SW 1271 (cell line): ENCODE measurements at places on chromosomes 4 and X.
A peak's percentile ranks its signal among the peaks of the same experiment; 100 is the strongest.

- DNase-seq = no peak
Measured at GRCh38 chrX:40414335-40414734, 166.4 kb upstream of the ATP6AP2 start.

DNA sequence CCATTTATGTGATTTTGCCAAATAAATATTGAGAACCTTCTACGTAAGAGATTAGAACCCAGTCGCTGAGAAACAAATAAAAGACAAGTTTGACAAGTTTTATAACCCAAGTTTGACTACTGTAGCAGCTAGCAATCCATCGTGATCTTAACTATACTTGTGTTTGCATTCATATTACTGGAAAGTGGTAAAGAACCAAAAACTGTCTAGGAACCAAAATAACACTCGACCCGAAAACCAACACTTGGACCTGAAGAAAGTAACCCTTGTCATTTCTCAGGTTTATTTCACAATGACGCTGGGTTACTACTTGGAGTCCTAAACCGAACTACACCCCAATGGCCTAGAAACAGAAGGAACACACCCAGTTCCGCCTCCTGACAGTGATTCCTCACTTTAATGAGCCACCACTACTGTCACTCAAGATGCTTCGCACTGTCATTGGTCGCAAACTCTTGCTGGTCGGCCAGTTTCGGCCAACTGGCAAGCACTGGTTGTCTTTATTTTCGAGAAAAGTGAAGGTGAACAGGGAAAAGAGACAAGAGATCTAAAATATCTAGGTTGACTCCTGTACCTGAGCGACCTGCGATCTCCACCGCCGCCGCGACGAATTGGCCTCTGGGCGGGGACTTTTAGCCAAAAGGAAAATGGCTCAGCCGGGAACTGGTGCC, 496 bp downstream of the FBXO8 start:
- DNase-seq = peak; percentile 86

DNA sequence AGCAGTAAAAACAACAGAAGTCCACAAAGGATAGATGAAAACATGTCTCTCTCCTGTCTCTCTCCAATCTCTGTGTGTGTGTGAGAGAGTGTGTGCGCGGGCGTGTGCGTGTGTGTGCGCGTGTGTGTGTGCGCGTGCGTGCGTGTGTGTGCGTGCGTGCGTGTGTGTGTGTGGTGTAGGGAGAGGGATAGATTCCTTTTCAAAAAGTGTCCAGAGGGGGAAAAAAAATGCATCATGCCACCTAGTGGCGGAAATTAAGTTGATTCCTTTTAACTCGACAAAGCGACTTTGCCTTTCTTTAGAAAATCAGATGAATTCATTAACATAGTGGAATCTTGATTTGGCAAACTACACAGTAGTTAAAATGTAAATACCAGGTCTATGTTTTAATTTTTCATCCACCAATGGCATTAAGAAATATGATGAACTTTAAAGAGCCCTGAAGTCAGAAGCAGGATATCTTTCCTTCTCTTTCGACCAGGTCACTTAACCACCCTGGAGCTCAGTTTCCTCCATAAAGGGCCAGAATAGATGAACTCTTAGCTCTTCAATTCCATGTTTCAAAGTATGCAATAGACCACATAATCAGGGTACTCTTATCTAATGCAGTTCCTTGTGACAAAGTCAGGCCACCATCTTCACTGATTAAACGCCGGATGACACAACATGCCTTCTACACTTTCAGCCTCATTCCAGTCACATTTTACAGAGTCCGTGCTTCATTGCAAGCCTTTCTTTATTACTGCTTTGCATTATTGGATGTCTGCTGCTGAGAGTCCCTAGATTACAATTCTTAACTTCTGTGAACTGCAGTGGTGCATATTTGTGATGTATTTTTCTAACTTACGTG, 162.8 kb downstream of the FBXO8 start:
- no peak for DNase-seq

DNA sequence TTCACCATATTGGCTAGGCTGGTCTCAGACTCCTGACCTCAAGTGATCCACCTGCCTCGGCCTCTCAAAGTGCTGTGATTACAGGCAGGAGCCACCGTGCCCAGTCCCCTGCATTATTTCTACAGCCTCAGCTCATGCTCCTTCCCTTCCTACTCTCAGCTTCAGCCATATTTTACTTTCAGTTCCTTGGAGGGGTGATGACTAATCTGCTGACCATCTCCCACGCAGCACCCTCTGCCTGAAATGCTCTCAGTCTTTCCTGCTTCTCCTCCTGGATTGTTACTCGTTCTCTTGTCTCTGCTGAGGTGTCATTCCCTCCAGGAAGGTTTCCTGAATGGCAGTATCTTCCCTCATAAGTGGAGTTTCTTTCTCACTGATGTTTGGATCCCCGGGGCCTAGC, 63.3 kb downstream of the MOSPD2 start:
- peak; percentile 22 for DNase-seq

DNA sequence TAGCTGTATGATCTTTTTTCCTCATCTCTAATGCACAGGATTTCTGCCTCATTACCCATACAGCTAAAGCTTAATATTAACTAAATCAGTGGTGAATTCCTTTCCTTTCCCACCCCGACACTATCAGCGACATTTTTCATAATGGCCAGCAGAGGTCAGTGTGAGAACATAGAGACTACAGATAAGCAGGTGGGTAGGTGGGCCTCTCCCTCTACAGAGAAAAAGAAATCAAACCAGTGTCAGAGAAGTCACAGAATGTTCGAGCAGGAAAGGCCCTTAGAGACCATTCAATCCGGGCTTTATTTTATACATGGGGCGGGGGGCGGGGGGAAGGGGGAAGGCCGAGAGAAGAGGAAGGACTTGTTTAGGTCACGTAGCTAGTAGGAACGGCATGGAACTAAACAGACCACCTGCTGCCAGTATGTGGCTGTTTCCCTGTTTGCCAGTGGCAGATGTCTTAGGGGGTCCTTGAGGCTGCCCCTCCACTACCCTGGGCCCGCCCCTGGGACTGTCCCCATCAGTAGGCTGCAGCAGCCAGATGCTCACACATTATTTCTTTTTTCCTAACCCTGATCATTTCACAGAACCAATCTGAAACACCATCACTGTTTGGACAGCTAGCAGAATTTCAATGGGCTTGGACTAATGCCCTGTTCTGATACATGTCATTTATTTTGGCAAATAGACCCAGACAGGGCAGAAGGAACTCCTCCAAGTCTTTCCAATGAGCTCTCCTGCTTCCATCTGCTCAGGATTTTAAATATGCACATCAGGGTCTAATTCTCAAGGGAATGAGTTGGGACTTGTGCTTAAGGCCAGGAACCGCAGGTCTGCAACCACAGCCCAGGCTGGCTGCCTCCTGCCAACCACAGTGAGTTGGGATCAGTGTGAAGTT, 133.4 kb downstream of the ATG4A start:
- DNase-seq = no peak

- no peak for DNase-seq
Measured at GRCh38 chr4:19455850-19456602, 795.7 kb upstream of the SLIT2 start.

DNA sequence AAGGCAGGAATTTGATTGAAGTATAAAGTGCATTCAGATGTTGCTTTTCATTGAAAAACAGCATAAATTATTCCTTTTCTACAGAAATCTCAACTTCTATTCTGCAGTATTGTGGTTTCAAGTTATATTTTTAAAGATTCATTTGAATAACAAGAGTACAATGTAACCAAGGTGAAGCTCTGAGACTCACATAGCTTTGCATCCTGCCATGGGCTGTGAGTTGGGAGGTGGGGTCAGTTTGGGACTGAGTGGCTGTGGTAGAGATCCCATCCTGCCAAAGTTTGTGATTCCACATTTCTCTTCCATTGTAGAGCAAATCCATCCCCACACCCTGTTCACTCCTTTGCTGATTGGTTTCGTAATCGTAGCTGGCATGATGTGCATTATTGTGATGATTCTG, 69.2 kb downstream of the KIT start:
- DNase-seq = no peak

DNA sequence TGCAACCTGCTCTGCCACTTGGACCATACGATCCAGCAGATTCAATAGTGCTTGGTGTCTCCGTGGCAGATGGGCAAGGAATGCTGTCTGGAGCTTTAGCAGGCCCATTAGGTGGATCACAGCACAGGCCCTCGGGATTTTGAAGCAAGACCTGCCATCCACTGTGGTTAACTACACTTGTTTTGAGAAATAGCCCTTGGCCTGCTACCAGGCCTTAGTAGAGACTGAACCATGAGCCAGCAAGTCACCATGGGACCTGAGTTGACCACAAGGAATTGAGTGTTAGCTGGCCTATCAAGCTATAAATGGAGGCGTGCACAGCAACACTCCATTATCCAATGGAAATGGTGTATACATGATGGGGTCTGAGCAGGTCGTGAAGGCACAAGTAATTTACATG, 14.5 kb upstream of the LDB2 start:
- DNase-seq = no peak

GRCh38 chr4:182938205-182938645, 21.0 kb upstream of the DCTD start:
- DNase-seq = peak; percentile 3

DNA sequence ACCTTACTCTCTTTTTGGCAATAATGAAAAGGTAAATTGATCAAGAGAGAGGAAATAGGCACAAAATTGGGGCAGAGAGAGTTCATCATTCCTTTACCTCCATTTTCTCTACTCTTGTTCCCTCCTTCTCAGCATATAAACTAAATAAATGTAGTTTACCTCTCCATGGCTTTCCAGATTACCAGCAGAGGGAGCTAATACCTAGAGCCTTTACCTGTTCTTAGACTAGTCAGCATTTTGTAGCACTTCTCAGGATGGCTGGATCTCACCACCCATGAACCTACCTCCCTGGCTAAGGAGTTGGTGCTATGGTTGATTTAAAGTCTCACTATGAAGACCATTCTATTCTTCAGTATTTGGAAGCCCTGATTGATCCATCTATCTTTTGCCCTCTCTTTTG, 15.7 kb downstream of the OFD1 start:
- DNase-seq = no peak

DNA sequence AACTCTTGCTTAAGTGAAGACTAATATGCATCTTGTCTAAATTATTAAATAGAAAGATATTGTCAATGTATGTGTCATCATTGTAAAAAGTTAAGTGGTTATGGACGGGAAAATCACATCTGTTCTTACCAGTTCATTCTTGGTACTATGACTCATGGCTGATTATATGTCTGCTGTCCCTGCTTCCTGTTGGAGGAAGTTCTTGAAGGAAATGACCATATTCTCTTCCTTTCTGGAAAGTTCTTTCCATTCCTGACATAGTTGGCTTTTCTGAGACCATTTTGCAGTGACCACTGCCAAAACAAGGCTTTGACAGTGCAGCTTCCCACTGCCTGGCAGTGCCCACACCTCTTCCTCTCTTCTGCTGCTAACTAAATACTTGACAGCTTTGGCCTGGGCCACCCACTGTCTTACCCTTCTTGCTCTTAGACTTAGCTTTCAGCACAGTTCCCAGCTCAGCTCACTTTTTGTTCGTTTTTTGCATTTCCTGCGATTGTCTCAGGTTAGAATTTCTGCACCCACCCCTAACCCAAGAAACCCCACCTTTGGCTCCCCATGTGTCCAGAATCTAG, 13.2 kb upstream of the CLDN24 start:
- peak; percentile 84 for DNase-seq

GRCh38 chr4:145756244-145756643, 76.3 kb downstream of the C4orf51 start:
- DNase-seq = no peak

DNA sequence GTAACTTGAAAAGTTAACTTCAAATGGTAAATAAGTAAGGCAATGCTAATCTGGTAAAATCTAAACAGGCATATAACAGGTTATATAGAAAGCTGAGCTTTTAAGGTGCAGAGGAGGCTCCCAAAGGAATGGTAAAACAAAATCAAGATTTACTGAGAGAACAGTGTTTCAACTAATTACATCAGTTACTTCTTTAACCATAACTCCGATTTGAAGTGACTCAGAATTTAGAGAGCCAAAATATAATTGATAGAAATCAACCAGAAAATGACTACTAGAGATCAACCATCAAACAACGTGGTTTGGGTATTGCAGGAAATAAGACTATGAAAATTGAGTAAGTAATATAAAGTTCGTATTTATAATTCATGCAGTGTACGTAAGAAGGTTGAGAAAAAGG, 6.9 kb downstream of the G3BP2 start:
- no peak for DNase-seq

- DNase-seq = no peak
Measured at GRCh38 chr4:53537606-53538005, 53.7 kb downstream of the LNX1 start.

DNA sequence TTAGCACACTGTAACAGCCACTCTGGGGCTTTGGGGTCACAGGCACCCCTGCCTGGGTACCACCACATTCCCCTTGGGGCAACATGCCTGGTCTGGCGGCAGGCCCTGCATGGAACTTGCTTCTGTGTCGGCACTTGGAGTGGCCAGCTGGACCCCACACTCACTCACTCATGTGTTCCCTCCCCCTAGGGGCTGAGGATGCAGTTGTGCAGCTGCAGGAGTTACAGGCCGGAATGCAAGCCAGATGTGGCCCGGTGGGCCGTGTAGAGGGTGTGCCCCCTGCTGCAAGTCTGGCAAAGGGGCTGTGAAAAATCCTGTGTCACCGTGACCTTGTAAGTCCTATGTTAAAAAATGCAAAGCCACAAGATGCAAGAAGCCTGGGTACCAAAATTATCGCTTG, 34.2 kb downstream of the ATXN3L start:
- DNase-seq = no peak

DNA sequence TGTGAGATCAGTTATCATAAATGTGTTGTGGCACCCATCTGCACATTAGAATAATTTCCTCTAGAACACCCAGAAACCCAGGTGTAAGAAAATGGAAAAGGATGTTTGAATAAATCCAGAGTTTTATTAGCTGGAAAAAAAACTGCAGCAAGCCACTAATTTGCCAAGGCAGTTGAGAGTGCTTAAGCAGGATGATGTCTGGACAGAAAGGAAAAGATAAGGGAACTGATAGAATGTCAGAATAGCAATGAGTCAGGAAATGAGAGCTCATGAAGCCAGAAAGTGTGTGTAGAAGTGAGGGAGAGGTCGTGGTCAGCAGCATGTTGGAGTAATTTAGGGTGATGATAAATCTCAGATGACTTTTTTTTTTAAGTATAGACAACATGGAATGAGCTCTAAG, 15.2 kb upstream of the NEUROG2 start:
- DNase-seq = no peak
